ENCODE measurements at places on chromosomes 5 and 9.

DNA sequence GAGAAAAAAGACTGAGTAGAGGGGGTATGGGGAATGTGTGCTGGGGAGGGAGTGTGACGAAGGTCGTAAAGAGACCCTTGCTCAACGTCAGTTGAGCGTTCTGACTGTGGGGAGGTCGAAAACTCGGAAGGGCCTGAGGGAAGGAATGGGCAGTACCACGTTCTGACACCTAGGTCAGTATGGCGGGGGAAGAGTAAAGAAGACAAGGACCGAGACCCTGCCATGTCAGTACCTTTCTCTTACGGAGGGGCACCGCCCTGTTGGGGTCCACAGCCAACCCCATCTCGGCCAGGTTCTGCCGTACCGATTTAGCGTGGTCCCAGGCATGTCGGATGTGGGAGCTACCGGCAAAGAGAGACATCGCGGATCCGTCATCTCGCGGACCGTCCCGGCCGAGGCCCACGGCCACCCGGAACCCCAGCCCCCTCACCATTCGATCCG, 375 bp downstream of the NOP16 start:
- DNase-seq, result no peak

GRCh38 chr9:114606068-114606467, 5.0 kb upstream of the TMEM268 start:
- DNase-seq, result no peak

GRCh38 chr5:73827106-73827450, 201.1 kb downstream of the ARHGEF28 start:
- no peak for DNase-seq

- no peak for DNase-seq
These were observed 8.4 kb upstream of the NDST1 start for GRCh38 chr5:150499437-150499956.

DNA sequence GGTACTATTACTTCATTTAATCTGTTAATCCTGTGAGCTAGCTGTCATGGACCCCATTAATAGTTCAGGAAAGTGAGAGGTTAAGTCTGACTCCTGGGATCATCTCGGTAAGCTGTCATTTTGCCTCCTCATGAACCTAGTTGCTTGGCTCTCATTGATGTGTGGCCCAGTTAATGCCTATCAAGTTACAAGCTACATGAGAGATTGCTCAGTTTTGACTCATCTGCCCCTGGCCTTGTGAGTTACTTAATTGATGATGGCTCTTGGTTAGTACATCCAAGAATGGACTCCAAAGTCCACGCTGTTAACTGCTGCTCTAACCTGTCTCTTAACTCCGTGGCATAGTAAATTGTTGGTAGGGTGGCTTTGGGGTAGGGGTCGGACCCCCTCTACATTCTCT, 23.9 kb downstream of the LARP1 start:
- DNase-seq, result no peak

DNA sequence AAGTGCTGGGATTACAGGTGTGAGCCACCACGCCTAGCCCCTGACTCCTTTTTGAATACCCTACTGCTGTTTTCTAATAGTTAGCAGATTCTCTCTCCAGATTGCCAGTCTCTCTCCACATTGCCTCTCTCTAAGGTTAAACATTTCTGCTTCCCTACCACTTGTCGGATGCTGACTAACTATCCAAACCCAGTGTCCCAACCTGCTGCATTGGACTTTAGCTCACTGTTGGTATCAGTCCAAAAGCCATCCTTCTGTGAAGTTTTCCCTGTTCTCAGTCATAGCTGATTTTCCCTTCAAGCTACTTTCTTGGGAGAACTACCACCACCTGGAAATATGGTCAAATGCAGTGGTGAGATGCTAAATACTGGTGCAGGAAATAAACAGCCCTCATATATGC, 48.7 kb downstream of the TLR4 start:
- DNase-seq, result no peak

- DNase-seq, result no peak
These were observed 290.5 kb downstream of the ANXA1 start for GRCh38 chr9:73441890-73442818.

DNA sequence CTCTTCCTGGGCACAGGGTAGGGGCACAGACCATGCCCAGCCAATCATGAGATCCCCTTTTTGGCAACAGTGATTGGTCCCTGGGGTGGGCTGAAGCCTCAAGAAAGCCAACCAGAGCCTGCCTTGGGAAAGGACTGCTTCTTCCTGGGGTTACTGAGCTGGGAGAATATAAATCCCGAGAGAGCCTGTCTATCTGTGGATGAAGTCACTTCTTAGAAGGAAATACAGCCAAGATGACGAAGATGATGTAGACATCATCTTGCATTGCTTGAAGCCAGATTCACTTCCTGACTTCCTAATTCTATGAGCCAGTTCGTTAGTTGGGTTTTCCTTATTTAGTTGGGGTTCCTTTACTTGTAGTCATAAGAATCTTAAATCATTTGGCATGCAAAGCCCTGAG, 50.1 kb upstream of the PWWP2A start:
- DNase-seq, result no peak

- no peak for DNase-seq
These were observed 135.4 kb upstream of the FBN2 start for GRCh38 chr5:128673411-128673957.

DNA sequence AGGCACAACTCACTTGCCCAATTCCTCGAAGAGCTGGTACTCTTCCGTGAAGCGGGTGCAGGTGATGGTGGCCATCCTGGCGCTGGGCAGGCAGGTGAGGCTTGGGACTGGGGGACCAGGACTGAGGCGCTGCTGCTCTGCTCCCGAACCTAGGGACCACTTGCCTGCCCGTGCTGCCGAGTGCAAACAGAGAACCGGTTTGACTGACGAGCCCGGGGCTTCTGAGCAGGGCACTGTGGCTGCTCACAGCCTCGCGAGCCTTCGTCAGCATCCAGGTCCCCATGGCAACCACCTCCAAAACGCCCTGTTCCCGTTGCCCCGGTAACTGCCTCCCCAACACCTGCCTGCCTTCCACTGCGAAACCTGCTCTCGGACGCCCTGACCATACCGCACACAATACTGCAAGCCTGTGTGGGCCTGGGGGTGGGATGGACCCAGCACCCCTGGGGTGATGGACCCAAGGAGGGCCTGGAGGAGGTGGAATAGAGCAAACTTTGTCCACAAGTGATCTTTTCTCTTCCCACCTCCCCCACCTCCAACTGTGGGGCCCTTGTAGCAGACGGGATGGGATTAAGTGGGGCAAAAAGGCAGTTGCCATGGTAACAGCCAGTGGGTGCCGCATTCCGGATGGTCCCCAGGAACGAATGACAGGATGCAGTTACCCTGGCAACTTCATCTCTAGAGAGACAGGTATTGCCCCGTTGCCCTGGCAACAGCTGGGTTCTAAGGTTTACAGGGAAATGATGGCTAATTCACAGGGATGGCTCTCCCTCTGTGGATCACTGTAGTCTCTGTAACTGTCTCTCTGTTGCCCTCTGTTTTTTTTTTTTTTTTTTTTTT, at the start of gene CAMK2A:
TSS of gene CAMK2A (minus strand) at position 223 of the 840 bp plus-strand sequence. CDS start at position 75, 148 bp downstream.
- DNase-seq, result no peak

- DNase-seq, result no peak
These were observed 68.8 kb downstream of the TLR4 start for GRCh38 chr9:117772960-117773359.

- no peak for DNase-seq
These were observed 111.0 kb downstream of the PJA2 start for GRCh38 chr5:109298794-109299193.

- DNase-seq, result no peak
These were observed 312.9 kb downstream of the ADGRV1 start for GRCh38 chr5:90871391-90871991.

GRCh38 chr9:129626625-129627284, 792 bp downstream of the NTMT1 start:
- peak; percentile 41 for DNase-seq

- no peak for DNase-seq
These were observed 10.4 kb downstream of the TRIM14 start for GRCh38 chr9:98108531-98109031.

DNA sequence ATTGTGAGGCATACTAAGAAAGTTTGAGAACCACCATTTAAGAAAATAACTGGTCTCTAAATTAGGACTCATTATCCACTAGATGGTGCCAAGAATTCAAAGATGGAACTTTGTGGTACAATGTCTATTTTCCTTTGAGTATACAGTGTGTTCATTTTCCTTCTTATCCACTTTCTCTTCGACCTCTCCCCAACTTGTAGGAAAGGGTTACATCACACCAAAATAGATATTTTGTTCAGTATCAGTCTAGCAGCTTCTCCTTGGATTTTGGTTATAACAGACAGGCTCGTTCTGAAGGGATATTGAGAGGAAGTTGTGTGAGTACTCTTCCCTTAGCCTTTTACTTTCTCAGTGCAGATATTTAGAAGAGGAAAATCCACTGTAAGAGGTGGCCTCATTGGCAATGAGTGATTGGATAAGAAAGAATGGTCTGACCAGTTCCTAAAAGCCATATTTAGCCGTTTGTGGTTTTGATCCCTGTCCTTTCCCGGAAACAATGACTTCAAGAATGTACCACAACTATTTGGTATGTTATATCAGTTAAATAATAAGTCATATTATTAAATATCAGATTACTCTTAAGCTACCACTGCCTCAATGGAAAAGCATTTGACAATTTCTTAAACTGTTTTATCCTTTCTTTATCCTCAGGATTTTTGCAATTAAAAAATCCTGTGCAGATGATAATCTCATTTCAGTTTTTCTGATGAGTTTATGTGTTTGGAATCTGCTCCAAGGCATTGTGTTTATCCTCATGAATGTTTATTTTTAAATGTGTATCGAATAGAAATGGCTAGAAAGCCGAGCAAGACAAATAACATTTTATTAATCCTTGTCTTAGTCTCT, 69.0 kb upstream of the GRAMD2B start:
- no peak for DNase-seq

GRCh38 chr5:3179220-3179619, 416.4 kb upstream of the IRX1 start:
- no peak for DNase-seq

- DNase-seq, result no peak
These were observed 71.7 kb downstream of the ENTREP1 start for GRCh38 chr9:69396759-69397158.

GRCh38 chr9:69273161-69273560, 51.9 kb upstream of the ENTREP1 start:
- DNase-seq, result no peak

GRCh38 chr5:63245271-63245670, 666.7 kb downstream of the LRRC70 start:
- no peak for DNase-seq

GRCh38 chr9:133121915-133122550, 993 bp upstream of the RALGDS start:
- DNase-seq, result no peak

GRCh38 chr5:6583049-6583880, 49.6 kb downstream of the NSUN2 start:
- peak; percentile 10 for DNase-seq

DNA sequence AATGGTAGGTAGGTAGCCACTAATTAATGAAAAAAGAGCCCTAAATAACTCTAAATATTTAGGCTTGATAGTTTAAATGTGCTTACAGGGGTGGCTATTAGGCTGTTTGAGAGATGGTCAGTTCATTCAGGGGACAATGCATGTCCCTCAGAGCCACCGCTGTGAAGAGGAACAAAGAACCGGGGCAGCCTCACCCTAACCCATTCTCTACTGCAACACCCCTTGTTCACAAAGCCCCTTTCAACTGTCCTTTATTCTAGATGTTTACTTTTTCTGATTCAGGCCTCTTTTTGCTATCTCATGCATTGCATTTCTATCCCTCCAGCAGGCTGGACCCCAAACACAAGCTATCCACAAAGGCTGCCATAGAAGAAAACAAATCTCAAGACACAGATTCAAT, 906.7 kb downstream of the NR2F1-AS1 start:
- DNase-seq, result no peak

DNA sequence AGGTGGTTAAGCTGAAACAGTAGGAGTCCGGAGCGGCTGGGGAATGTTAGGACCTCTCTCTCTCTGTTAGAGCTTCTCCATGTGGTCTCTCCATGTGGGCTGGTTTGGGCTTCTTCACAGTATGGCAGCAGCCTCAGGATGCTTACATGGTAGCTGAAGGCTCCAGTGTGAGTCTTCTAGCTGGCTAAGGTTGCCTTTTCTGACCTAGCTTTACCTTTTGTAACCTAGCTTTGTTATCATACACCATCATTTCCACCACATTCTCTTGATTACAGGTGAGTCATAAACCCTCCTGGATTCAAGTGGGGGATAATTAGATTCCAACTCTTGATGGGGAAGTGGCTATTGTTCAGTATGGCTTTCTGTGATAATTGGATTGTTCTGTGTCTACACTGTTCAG, 98.5 kb downstream of the MTREX start:
- DNase-seq, result no peak

GRCh38 chr9:3526997-3527940, 1.5 kb upstream of the RFX3 start:
- no peak for DNase-seq

- no peak for DNase-seq
These were observed 225.1 kb downstream of the PIK3R1 start for GRCh38 chr5:68440651-68441050.

DNA sequence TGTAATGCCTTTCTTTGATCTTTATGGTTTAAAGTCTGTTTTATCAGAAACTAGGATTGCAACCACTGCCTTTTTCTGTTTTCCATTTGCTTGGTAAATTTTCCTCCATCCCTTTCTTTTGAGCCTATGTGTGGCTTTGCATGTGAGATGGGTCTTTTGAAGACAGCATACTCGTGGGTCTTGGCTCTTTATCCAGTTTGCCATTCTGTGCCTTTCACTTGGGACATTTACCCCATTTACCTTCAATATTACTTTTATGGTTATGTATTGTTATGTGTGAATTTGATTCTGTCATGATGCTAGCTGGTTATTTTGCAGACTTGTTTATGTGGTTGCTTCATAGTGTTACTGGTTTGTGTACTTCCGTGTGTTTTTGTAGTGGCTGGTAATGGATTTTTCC, 59.2 kb downstream of the YTHDC2 start:
- DNase-seq, result no peak

DNA sequence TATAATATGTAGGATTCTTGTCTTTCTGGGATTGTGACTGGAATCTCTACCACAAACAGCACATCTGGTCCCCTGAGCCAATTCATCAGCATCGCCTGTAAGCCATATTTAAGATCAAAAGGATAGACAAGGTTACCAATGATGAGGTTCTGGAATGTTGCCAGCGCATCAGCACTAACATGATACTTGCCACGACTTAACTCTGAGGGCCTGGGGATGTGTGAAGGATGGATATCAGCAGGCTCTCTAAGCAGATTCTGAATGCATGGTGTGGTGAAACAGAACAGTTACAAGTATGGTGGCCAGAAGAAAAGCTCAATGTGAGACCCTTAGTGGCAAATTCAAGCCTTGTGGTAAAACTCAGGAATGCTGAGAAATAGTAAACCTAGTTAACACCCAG, 143.0 kb downstream of the XRCC4 start:
- no peak for DNase-seq

GRCh38 chr5:78661691-78662090, 13.1 kb upstream of the LHFPL2 start:
- DNase-seq, result no peak

GRCh38 chr5:173056783-173057061, 570 bp downstream of the CREBRF start:
- no peak for DNase-seq

GRCh38 chr9:20014168-20014567, 225.3 kb upstream of the SLC24A2 start:
- DNase-seq, result no peak

All from activated naive CD4-positive, alpha-beta T cell treated with Interleukin-2 at 50 U/mL for 16 hours (primary cell).